ENCODE measurements at places on chromosomes 12 and 14.

- no peak for DNase-seq
Observed at GRCh38 chr14:27390155-27390554, 792.3 kb upstream of the NOVA1 start.

- DNase-seq: no peak
Observed at GRCh38 chr14:76195003-76195402, 43.3 kb downstream of the GPATCH2L start.

- DNase-seq: no peak
Observed at GRCh38 chr14:86055512-86056075, 525.6 kb downstream of the FLRT2 start.

DNA sequence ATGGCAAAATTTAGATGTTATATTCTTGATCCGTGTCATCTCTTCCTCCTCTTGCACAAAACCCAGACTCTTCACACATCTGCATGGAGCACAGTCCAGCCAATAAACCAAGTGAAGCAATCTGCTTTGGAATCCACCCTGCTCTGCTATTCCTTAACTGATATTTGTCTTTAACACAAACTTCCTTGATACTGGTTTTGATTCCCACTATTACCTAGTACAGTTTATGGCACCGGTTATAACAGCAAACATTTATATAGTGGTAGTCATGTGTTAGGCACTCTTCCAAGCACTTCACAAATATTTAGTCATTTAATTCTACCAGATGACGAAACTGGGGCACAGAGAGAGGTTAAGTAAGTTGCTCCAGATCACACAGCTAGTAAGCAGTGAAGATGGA lies 12.5 kb downstream of the STYK1 start:
- no peak for DNase-seq

DNA sequence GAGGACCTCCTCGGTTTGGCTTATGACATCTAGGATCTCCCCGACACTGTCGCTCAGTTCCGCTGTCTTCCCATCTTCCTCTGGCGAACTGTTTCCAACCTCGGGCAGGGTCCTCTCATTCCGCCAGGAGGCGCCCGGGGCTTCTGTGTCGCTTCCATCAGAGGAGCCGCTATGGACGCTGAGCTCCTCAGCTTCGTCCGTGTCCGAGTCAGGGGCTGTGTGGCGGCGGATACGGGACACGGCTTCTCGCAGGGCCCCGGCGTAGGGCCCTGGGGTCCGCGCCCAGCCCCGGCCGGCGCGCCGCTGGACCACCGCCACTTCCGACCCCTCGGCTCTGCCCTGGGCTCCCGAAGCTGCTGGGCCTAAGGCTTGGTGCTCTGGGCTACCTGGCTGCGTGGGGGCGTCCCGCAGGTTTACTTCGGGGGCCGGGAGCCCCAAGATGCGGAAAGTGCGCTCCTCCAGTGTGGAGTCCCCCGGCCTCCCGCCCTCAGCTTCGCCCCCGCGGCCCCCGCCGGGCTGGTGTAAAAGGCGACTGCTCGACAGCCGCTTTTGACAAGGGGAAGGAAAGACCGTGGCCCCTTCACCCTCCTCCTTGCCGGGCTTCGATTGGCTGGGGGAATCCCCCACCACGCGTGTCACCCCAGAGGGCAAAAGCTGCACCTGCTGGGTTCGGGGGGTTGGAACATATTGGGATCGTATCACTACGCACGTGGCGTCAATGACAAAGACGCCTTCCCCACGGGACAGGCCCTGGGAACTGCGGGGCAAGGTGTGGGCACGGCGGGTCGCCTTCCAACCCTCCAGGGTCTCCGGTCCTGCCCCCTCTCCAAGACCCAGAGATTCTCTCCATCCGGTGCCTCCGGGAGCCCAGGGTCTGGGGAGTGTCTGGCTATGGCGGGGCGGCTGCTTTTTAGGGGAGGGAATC lies 2.1 kb downstream of the DDN start:
- DNase-seq: peak; percentile 74

- DNase-seq: no peak
Observed at GRCh38 chr12:11877869-11878780, 192.6 kb upstream of the BCL2L14 start.

GRCh38 chr14:75399843-75400775 lies 27.7 kb upstream of the JDP2 start:
- peak; percentile 6 for DNase-seq

- no peak for DNase-seq
Observed at GRCh38 chr14:97687944-97688630, 890.9 kb downstream of the VRK1 start.

DNA sequence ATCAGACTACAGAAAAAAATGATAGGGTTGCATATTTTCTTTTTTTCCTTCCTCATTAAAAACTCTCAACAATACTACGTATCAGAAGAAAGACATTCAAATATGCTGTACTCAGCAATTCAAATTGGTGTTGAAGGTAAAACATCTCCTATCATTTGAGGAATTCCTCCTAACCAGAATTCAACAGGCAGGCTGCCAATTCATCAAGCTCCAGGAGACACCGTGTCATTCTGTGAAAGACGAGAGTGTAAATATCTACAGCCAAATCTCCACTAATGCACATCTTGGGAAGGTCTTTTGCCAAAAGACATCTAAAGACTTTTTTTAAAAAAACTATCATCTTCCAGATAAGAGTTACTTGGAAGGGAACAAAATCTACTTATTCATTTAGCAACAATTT lies 26.6 kb downstream of the NT5DC3 start:
- no peak for DNase-seq

DNA sequence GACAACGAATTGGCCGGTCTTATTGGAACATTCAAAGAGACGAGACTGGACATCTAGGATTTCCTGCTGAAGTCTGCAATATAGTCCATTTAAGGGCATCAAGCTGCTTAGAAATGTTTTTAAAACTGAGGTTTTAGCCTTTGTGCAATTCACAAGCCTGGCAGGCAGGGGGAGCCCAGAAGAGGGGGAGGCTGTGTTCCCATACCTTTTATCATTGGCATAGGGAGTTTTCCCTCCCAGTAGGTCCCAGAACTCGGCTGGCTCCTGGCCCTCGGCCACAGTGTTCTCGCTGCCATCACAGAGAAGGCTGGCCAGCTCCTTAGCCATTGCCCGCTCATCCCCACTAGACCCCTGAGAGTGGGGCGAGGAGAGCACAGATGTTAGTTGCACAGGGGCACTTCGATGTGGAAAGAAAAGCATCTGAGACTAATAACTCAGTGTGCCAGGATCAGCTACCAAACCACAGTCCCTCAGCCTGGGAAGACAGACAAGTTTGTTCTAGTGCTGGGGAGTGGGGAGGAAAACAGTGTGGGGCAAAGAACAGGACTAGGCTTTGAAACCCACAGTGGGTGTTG lies 15.1 kb downstream of the AVIL start:
- peak; percentile 54 for DNase-seq

DNA sequence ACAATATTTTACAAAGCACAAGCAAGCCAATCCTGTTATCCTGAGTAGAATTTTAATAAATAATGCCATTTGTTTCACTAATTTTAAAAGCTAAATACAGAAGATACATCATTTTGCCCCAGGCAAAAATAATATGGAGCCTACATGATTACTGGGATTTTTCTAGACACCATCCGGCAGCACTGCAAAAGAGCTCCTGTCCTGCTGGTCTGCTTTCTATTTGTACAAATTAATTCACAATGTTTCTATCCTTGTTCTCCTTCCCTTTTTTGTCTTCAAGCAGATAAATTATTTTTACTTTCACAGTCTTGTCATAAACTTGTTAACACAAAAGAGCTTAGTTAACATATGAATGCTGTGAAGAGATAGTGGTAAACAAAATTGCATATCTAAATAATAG lies 4.6 kb downstream of the SIX1 start:
- no peak for DNase-seq

DNA sequence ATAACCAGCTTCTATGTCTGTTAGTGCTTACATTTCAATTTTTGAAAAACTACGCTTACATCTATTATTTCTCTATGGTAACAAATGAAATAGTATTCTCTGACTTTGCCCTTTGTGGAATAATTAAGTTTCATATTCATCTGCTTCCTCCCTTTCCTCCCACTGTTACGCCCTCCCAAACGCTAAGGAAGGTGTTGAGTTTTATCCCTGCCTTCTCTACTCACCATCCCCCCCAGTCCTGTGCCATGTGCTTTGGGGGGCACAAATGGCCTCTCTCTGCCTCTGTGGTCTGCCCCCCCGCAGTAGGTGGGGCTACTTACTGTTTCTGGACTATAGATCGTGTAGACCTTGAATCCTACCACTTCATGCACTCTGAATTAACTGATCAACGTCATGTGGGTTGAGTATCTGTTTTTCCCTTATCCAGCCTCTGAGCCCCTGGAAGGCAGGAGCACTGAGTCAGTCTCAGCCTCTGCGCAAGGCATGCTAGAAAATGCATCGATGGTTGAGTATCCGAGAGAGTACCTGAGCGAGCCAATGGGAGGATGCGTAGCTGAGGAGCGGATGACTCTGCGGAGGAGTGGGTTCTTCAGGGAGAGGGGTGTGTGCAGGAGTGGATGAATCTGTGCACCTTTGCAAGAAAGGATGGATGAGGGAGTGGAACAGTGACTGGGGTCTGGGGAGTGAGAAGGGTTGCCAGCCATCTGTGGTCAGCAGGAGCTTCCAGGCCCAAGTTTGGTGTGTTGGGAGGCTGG lies 114.5 kb upstream of the RTL1 start:
- DNase-seq: no peak

DNA sequence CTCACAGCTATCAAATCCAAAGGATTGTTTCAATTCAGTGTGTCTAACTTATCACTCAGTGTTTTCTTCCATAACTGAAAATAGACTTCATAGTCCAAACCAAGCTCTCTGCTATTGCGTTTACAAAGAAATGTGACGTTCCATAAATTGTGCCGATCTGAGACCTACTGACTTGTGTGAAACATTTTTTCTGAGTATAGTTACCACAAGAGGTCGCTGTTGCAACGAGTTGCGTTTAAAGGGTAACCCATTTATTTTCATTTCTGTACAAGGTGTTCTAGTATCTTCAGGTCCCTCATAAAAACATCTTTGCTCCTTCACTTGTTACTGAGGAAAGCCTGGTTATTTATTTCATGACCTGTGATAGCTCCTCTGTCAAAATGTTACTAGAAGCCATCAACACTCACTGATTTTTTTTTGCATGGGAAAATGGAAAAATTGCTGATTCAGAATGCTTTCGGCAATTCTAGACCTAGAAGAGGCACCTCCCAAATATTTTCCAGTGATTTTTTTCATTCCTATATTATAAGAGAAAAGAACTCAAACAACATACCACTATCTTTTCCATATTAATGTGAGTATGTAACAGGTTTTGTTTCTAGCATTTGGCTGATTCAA lies 60.9 kb upstream of the OR4E1 start:
- DNase-seq: peak; percentile 48

DNA sequence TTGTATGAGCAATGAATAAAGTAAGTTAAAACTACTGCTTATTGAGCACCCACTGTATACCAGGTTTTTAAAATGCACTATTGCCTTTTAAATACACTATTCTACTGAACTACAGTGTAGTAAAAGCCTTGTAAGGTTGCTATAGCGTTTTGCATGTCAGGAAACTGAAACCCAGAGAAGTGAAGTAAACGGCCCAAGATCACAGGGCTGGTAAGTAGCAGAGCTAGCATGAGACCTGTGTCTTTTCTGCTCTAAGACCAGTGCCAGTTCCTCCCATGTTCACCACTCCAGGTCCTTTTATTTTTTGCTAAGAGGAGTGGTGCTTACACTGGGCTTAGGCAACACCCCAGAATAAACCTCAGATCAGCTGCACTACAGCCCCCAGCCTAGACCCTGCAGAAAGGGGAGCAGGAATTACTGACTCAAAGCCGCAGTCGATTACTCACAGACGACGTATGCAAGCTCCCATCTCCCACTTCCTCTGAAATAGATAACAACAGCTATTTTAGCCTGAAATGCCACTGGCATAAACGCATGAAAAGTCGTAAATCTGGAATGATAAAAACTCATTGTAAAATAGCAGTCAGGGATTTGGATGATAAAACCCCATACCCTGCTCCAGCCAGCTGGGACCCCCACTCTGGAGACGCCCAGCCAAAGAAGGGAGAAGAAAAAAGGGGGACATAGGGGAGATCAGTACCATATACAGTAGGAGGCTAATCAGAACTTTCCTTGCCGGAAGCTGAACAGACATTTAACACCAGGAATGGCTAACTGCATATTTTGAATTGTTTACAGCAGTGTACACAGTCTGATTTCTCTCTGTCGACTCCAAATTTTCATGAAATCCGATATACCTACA lies 108.3 kb downstream of the NUAK1 start:
- no peak for DNase-seq

DNA sequence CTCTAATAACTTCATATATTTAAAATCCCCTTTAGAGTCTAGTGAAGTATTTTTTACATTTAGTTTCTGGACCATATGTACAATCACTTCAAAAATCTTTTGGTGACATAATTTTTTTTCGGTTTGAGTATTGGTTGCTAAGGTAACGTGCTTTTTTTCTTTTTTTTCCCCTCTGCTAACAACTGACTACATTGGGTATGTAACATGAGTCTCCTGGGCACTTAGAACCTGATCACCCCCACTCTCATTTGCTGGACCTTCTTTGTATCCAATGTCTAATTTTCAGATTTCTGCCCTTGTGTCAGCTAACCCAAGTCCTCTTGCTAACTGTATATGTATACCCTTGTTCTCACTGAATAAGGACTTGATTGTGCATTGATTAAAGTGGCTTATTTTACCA lies 592.9 kb upstream of the FLRT2 start:
- DNase-seq: no peak

DNA sequence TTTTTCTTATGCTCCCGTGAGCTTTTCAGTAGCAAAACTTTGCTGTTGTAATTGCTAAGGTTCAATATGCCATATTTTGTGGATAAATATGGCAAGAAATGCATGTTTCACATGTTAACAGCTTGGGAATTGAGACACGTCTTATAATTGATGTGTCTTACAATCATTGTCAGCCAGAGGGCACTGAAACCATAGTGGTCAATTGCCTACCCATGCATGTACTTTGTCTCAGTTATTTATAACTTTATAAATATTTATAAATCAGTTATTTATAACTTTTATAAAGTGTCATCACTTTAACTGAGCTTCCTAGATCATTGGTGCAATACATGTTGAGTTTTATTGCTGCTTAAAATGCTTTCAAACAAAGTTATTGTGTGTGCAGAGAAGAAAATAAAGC lies 82.0 kb downstream of the CATSPERB start:
- peak; percentile 18 for DNase-seq

DNA sequence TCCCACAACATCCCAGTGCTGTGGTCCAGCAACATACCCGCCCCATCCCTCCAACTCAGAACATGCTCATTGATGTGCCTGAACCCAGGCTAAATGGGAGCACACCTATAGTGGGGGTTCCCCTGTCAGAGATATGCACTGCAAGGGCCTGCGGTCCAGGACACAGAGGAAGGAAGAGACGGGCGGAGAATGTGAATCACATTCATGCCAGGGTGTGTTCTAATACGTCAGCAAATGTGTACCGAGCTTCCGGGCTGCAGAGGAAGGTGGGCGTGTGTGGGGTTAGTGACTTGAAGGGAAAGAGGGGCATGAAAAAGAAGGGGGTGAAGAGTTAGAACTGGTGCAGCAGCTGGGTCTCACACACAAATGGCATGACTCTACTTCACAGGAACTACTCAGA lies 83.7 kb downstream of the DPF3 start:
- DNase-seq: peak; percentile 27

DNA sequence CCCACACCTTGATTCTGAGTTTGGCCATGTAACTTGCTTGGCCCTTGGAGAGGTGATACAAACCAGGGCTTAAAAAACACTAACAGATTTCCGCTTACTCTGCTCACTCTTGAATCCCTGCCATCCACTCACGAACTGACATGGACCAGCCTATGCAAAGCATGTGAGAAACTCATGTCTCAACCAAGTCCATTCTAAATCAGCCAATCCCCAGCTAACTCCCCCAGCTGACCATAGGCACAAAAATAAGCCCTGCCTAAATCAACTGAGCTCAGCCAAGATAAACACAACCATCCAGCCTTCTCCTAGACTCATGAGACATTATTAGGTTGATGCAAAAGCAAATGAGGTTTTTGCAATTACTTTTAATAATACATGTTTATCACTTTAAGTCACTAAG lies 353.9 kb upstream of the TBX3 start:
- DNase-seq: no peak
